ENCODE measurements at places on chromosomes 2 and 18.

DNA sequence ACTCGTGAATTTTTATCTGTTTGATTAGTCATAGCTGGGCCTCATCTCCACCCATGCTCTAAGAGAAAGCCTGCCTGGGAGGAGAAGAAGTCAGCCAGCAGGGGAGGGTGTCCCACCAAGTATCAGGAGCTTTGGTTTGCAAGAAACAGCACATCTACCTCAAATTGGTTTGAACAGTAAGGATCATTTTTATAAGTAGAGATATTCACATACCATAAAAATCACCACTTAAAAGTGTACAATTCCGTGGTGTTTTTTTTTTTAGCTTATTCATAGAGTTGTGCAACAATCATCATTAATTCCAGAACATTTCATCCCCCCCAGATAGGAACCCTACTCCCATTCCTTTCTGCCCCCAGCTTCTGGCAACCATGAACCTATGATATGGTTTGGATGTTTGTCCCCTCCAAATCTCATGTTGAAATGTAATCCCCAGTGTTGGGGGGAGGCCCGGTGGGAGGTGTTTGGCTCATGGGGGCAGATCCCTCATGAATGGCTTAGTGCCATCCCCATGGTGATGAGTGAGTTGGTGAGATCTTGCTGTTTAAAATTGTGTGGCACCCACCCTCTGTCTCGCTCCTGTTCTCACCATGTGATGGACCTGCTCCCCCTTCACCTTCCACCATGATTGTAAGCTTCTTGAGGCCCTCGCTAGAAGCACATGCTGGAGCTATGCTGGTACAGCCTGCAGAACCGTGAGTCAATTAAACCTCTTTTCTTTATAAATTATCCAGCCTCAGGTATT, 36.2 kb upstream of the HS6ST1 start:
- H3K4me3 ChIP-seq = no peak overlapping the region
- no peak overlapping the region for H3K27ac ChIP-seq
- no peak for DNase-seq
- H3K27me3 ChIP-seq = no peaks in the 10 kb centered on the region
- H3K4me1 ChIP-seq = no peaks in the 10 kb centered on the region
- no peaks in the 10 kb centered on the region for H3K36me3 ChIP-seq

DNA sequence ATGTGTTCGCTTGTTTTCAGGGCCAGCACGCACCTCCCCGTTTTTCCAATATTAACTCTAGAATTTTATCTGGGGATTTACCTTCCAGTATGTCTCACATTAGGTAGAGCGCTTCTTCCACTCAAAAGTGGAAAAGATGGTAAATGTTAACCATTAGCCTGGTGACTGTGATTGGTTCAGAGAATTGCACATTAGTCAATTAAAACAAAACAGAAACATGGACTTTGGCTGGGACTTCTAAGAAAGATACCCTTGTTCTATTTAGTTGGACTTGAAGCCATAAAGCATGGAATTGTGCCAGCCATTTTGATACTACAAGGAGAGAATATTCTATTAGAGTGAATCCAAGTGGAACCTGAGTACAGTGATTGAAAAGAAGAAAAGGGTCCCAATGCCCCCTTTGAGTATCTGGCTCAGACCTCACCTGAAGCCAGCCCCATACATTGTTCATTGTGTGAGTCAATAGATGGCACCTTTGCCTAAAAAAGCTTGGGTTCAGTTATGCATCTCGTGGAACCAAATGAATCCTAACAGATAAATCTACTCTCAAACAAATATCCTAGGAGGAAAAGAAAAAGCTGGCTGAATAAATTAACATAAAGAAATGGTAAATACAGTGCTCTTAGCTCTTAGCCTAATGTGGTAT, 354.3 kb downstream of the IRS1 start:
- no peak for DNase-seq
- no peak overlapping the region for H3K4me3 ChIP-seq
- H3K36me3 ChIP-seq = no peaks in the 10 kb centered on the region

GRCh38 chr2:171615069-171615468, 72.2 kb upstream of the DYNC1I2 start:
- H3K4me1 ChIP-seq = no peaks in the 10 kb centered on the region
- H3K27me3 ChIP-seq = no peaks in the 10 kb centered on the region
- no peak overlapping the region for H3K27ac ChIP-seq

DNA sequence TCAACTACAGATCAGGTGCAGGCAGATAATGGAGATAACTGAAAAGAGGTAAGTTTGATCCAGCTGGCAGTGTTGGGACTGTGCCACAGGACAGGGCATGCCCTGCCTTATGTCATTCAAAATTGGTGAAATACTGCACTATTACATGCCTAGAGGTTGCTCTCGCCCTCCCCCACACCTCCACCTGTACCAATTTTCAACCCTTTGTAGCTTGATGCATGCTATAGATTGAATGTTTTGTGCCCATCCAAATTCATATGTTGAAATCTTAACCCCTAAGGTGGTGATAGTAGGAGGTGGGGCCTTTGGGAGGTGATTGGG, 72.1 kb upstream of the LYPD6B start:
- no peaks in the 10 kb centered on the region for H3K4me1 ChIP-seq
- H3K27ac ChIP-seq = no peak overlapping the region
- H3K27me3 ChIP-seq = no peaks in the 10 kb centered on the region
- H3K36me3 ChIP-seq = no peaks in the 10 kb centered on the region
- H3K4me3 ChIP-seq = no peak overlapping the region

DNA sequence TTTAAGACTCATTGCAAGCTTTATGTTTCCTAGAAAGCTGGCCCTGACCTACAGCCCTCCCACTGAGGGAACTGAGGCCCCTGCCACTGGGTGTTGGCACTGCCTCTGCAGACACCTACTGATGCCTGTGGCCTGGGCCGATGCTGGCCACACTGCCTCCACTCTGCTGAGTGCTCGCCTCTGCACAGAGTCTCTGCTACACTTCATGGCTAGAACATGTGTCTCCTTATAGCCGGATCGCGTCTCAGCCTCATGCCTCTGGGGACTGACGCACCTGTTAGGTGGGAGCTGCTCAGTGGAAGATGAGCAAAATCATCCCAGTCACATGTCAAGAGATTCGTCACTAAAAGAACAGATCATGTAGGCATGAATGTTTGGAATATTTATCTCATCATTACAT, 108.7 kb downstream of the RGPD3 start:
- H3K4me3 ChIP-seq = no peak overlapping the region
- H3K4me1 ChIP-seq = no peaks in the 10 kb centered on the region
- no peak overlapping the region for H3K27ac ChIP-seq
- no peak for DNase-seq
- no peaks in the 10 kb centered on the region for H3K36me3 ChIP-seq

- no peaks in the 10 kb centered on the region for H3K36me3 ChIP-seq
- H3K27me3 ChIP-seq = peaks cover 4% of the 10 kb centered on the region
- no peaks in the 10 kb centered on the region for H3K4me1 ChIP-seq
- no peak overlapping the region for H3K27ac ChIP-seq
- H3K4me3 ChIP-seq = no peak overlapping the region
- DNase-seq = no peak
Observed at GRCh38 chr2:68936427-68936826, 16.3 kb downstream of the GKN2 start.

DNA sequence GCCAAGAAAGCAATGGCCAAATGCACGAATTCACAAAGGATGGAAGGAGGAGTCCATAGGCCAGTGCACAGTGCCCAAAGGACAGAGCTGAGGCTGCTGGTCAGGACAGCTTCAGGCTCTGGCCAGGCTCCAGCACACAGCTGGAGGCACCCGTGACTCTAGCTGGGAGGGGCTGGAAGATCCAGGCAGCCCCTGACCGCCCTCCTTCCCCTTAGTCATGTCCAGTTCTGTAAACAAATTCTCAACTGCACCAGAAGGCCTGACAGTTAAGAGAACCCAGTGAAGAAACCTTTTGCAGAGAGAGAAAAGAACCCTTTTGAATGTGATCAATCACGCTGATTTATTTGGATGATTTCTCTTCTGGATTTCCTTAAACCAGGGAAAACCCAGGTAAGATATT, 7.7 kb upstream of the YWHAQ start:
- peaks cover 7% of the 10 kb centered on the region for H3K4me1 ChIP-seq
- no peak overlapping the region for H3K27ac ChIP-seq
- H3K4me3 ChIP-seq = no peak overlapping the region

- no peaks in the 10 kb centered on the region for H3K27me3 ChIP-seq
- H3K4me3 ChIP-seq = no peak overlapping the region
Observed at GRCh38 chr2:99903981-99904380, 238.4 kb downstream of the AFF3 start.

GRCh38 chr18:79856119-79857007, 58.6 kb downstream of the KCNG2 start:
- no peak for DNase-seq
- no peaks in the 10 kb centered on the region for H3K36me3 ChIP-seq
- no peak overlapping the region for H3K4me3 ChIP-seq
- H3K27me3 ChIP-seq = no peaks in the 10 kb centered on the region
- H3K4me1 ChIP-seq = peaks cover 5% of the 10 kb centered on the region
- H3K27ac ChIP-seq = no peak overlapping the region

- H3K36me3 ChIP-seq = no peaks in the 10 kb centered on the region
- no peaks in the 10 kb centered on the region for H3K27me3 ChIP-seq
- no peak for DNase-seq
- no peak overlapping the region for H3K27ac ChIP-seq
- H3K4me1 ChIP-seq = no peaks in the 10 kb centered on the region
- no peak overlapping the region for H3K4me3 ChIP-seq
Observed at GRCh38 chr2:11368059-11368572, 23.7 kb upstream of the ROCK2 start.

DNA sequence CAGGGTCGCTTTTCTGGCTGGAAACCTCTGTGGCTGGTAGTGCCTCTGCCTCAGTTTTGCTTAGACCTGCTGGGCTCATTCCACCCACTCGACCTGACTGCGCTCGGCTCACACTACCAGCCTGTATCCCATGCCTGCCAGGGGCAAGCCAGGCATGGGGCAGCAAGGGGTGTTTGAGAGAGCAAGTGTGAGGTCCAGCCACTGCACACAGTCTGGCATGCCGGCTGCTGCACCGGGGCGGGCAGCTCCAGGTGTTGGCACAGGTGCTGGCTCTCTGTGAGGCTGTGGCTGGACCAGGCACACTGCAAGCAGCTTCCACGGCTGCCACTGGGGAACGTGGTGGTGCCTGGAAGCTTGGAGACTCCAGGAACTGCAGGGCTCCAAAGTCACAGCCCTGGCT, 90.9 kb downstream of the ATAD2B start:
- H3K36me3 ChIP-seq = peaks cover 10% of the 10 kb centered on the region
- H3K4me3 ChIP-seq = no peak overlapping the region
- H3K4me1 ChIP-seq = no peaks in the 10 kb centered on the region
- no peaks in the 10 kb centered on the region for H3K27me3 ChIP-seq
- no peak for DNase-seq

DNA sequence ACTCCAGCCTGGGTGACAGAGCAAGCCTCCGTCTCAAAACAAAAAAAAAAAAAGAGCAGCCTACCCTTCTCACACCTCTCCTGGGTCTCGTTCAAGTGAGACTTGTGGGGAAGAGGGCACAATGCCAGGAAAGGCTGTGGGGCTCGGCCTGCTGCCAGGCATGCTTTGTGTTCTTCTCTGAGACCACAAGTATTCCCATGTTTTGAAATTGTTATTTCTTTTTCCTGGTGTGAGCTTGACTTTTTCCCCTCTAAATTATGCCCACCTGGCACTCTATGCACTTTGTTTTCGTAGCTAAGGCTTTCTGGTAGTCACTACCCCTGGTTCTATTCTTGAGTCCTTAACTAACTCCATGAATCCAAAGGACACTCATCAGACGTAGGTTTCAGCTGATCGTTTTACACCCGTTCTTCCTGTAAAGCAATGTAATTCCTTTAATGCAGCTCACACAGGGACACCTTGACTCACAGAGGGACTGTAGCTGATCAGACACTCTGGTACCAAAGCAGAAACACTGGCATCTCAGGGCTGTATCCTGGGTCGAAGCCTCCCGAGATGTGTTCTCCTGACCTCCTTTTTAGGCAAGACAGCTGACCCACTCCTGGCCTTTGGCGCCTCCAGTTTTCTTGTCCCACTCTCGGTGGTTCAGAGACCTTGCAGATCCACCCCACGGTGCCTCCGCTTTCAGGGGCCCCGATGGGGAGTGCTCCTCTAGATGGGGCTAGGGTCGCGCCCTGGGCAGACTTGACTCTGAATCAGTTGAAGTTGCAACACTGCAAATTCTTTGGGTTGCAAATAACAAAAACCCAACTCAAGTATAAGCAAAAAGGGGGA, 193.3 kb upstream of the AGAP1 start:
- no peak overlapping the region for H3K27ac ChIP-seq
- peaks cover 5% of the 10 kb centered on the region for H3K27me3 ChIP-seq
- H3K36me3 ChIP-seq = no peaks in the 10 kb centered on the region
- no peaks in the 10 kb centered on the region for H3K4me1 ChIP-seq

DNA sequence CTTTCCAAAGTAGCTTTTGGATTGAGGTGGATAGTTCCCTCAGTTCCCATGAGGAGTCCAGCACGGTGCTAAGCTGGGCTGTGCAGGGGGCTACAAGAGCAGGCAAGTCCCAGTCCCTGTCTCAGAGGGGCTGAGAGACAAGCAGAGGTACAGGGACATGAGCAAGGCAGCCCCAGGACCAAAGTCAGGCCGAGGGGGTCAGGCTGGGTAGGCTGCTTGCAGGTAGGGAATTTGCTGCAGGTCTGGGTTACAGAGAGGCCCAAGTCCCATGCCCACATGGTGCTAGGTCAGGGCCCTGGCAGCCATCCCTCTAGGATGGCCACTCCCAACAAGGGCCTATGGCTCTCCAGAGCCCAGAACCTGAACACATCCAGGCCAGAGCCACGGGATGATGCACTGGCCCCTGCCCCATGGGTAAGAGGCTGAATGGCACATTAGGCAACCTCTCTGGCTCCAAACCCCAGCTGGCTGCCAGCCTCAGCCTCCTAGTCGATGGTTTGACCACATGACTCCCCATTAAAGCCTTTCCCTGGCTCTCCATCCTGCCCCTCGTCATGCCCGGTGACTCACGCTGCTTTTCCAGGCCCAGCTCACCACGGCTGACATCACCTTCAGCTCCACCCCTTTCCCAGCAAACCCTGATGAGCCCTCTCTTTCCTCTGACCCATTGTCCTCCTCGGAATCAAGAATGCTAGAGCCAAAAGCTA, 83.7 kb downstream of the SDC1 start:
- no peak for DNase-seq
- no peaks in the 10 kb centered on the region for H3K27me3 ChIP-seq
- H3K27ac ChIP-seq = no peak overlapping the region
- H3K4me1 ChIP-seq = no peaks in the 10 kb centered on the region
- H3K4me3 ChIP-seq = no peak overlapping the region

DNA sequence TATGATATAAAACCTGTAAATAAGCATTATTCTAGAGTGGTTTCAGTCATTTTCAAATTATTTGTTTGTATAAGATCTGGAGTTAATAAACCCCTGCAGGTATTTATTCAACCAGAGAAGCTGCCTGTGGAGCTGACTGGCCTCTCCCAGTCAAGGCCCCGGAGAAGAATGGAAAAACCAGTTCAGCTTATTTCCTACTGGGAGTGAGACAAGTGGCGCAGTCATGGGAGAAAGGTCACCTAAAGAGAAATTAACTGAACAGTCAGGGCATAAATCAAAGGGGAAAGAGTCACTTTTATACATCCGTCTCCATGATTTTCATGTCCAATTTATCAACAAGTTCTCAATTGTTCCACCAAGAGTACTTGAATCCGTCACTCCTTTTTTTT, 240.9 kb downstream of the RNF152 start:
- H3K27ac ChIP-seq = no peak overlapping the region
- H3K36me3 ChIP-seq = no peaks in the 10 kb centered on the region
- H3K4me1 ChIP-seq = no peaks in the 10 kb centered on the region
- H3K27me3 ChIP-seq = no peaks in the 10 kb centered on the region

GRCh38 chr18:26046419-26047077, 43.9 kb downstream of the SS18 start:
- no peak overlapping the region for H3K4me3 ChIP-seq
- no peaks in the 10 kb centered on the region for H3K4me1 ChIP-seq
- H3K27ac ChIP-seq = no peak overlapping the region
- peaks cover 10% of the 10 kb centered on the region for H3K36me3 ChIP-seq
- DNase-seq = no peak

- H3K36me3 ChIP-seq = no peaks in the 10 kb centered on the region
- H3K4me1 ChIP-seq = peaks cover 14% of the 10 kb centered on the region
- no peak overlapping the region for H3K27ac ChIP-seq
- peak; percentile 20 for DNase-seq
Observed at GRCh38 chr18:11947214-11948191, 33.8 kb upstream of the IMPA2 start.

Measured in CD4-positive, alpha-beta T cell (primary cell).